WERI-Rb-1 (cell line): ENCODE measurements at places on chromosomes 6 and 20.

- DNase-seq, result no peak
Observed at GRCh38 chr6:118890997-118891790, 2.8 kb upstream of the ASF1A start.

DNA sequence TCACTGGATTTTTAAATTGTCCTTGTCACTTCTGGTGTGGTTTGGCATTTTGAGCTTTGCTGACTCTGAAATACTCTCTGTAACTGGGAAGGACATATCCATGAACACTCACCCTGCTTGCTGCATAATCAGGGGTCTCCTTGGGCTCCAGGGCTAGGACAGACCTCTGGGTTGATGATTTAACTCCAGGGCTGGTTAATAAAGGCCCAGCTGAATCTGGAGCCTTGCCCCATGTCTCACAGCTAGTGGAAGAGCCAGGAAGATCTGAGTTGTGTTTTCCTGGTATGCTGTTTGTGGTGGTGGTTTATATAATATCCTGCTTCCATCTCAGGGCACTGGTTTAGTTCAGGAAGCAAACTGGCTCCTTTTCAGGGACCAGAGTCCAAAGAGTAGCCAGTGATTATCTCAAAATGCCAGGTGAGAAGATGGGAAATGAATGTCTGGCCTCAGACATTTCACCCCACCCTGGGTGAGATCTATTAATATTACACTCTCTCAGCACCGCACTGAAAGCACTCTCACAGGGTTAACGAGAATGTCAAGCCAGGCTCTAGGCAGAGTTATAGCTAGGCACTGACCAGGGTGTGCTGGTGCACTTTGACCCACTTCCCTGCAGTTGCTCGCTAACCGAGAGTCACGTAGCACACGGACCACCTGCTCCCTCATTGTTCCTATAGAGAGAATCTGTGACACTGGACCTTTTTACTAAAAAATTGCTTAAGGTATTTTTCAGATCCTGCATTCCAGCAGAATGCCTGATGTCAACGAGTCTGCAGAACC is 90.1 kb upstream of the SLC22A16 start:
- DNase-seq, result no peak

DNA sequence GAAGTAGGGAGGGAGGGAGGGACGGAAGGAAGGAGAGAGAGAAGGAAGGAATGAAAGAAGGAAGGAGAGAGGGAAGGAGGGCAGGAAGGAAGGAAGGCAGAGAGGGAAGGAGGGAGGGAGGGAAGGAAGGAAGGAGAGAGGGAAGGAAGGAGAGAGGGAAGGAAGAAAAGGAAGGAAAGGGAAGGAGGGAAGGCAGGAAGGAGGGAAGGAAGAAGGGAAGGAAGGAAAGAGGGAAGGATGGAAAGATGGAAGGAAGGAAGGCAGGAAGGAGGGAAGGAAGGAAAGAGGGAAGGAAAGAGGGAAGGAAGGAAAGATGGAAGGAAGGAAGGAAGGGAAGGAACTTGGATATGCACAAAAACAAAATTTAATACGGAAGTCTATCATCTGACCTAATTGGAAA is 844.5 kb upstream of the DEFB115 start:
- no peak for DNase-seq

DNA sequence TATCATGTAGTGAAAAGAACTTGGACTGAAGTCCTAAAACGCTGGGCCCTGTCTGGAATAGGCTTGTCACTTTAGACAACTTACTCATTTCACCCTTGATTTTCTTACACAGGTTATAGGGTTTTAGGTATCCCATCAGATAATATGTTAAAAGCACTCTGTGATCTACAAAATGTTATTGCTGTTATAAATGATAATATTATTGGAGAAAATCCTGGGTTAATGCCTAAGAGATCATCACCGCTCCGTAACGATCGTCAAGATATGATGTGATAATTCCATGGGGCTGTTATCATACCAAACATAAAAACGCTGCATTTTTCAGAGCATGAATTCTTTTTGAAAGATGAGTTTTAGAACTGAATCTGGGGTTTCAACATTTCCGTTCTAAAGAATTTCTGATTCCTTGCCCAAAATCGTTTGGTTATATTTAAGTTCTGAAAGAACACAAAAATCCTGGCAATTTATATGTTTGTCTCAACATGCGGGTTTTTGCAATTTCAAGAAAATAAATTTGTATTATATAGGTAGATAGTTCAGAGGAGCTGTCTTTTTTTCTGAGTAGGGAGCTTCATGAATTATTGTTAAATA is 154.8 kb downstream of the FOXC1 start:
- DNase-seq, result no peak

DNA sequence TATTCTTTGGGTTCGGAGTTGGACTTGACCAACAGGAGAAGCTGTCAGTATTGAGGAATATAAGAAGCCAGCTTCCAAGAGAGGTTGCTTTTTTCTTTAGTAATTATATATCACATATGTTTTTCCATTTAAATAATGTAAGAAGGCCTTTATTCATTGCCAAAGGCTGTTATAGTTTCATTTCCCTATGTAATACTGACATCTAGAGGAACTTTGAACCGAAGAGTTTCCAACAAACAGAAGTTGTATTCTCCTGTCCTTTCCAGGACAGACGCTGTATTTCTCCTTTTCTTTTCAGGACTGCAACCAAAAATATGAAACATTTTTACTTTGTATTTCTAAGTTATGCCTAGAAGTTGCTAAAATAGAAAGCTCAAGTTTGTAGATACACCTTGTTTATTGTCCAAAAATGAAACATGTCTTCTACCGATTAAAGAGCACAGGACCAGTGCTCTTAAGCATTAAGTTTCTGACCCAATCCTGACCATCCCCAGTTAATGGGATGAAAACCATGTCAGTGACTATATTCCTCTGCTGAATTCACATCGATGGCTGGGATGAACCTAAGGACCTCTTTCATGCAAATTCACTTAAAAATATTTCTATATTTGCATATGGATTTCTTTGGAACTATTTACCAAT is 55.1 kb downstream of the MYLK4 start:
- no peak for DNase-seq

- DNase-seq, result no peak
Observed at GRCh38 chr20:52748990-52749389, 223.2 kb upstream of the TSHZ2 start.

DNA sequence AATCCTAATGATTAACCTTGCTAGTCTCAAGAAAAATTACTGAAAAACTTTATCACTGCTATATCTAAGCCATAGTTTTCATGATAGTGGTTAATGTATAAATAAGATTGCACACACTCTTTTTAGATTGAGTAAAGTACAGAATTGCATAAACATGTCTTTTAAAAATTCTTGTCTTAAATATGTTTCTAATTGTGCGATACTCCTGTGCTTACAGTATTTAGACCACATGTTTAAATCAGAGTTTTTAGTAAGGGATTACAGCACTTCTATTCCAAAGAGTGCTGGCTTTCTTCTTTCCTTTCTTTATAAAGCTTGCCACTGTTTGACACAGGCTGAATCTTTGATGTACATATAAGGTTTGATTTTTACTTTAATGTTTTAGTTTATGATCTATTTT is 36.8 kb upstream of the RGS17 start:
- DNase-seq, result no peak

GRCh38 chr20:61748376-61748775 is 317.3 kb downstream of the TAF4 start:
- DNase-seq, result no peak

- DNase-seq, result no peak
Observed at GRCh38 chr6:89243331-89243629, 26.1 kb upstream of the GABRR1 start.

DNA sequence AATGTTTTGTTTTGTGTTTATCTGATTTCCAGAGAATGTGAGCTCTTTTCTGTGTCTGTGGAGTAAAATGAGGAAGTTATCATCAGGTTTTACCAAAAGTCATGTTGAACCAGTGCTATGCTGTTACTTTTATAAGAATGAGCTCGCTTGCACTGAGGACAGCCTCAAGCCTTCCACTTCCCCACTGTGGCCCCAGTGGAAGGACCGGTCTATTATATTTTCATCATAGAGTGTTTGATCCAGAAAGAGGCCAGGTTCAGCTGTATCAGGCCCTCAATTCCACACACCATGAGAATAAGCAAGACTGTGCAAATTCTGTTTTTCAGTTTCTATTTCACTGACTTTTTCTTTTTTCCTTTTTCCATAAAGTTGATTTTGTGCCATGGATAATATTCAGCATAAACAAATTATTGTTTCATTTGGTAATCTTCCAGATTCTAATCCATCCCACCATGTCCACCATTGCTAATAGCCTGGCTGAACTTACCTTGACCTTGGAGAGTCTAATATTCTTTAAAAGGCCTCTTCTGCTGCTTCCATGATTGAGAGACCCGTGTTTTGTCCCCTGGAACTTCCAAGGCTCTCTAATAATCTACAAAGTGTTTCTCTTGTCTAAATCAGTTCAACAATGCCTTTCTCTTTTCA is 286.2 kb downstream of the THBS2 start:
- no peak for DNase-seq

GRCh38 chr6:137859025-137859424 is 8.0 kb upstream of the TNFAIP3 start:
- no peak for DNase-seq

DNA sequence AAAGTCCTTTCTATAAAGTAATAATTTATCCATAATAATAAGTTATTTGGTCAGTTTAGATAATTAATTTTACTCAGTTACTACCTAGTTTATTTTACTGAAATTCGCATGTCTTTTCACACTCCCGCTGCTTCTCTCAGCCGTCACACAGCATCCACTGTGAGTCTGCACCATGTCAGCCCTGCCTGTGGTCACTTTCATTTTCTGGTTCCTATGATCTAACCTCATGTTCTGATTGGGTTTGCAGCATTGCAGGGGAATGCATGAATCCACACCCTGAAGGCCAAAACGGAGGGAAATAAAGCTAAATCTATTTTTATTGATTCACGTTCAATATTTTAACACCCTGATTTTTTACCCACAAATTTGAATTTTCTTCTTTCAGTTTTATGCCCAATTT is 47.4 kb downstream of the PDE10A start:
- no peak for DNase-seq

DNA sequence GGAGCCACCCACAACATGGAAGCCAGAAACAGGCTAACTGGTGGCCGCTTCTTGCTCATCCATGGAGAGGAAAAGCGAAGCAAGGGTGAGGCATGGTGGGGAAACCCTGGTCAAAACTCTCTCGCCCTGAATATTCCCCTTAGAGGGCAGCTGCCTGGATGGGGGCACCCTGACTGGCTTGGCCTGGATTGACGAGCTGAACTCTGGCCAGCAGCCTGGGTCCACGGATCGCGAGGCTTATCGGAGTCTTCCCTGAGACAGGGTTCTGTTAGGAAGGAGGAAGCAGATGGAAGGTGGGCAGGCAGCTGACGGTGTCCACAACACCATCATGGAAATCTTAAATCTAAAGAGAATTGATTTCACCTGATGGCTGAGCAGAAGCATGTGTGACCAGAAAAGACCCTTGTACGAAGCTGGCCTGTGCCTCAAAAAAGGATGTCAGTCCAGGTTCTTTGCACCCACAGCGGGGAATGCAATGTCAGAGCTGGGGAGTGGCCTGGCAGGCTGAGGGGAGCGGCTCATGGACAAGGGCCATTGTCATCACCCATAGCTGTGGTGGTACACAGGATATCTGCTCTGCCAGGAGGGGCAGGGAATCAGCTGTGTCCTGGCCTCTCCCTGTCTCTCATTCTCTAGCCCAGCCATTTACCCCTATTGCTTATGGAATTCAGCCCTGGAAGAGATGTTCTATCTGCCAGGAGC is 109.4 kb upstream of the SNX9 start:
- no peak for DNase-seq

DNA sequence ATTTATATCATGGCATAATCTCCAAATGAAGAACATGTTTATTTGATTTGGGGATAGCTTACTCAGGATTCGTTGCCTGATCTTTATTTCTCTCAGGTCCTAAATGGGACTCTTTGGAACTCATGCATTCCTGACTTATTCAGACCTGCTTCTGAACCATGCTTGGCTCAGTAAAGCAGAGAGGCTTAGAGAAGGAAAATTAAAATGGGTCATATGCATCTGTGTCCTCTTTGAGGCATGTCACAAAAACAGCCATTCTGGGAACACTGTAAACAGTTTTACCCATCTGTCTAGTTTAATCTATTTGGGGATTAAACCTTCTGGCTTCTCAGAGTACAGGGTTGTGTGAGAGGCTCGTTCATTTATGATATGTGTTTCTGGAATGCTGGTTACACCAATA is 1017.3 kb downstream of the KIF16B start:
- DNase-seq, result peak; percentile 8

DNA sequence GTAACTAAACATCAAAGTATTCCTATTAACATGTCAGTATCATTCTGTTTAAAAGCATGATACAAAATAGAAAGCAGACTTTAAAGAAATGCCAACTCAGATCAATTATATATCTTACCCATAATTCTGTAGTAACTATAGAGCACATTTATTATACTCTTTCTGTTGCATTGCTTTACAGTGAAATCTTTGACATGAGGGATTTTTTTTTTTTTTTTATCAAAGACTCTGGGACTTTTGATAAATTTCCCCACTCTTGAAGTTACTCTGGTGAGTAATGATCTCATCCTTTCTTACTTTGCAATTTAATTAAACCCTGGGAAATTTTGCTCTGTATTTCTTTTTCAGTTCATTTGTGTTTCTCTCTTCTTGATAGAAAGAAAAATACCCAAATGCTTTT is 17.4 kb downstream of the ADGRF4 start:
- DNase-seq, result no peak

DNA sequence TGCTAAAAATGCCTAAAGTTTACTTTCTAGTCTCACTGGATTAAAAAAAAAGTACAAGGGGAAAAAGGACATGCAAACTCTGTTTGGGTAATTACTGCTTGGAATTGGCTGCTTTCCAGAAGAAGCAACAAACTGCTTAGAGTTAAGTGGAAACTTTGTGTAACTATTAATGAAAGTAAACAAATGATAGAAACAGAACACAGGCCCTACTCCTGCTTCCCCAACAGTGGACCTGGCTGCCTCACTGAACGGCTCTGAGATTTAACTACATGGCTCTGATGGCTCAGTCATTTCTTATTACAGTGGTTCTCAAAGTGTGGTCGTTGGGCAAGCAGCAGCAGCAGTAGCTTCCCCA is 108.5 kb downstream of the MAN1A1 start:
- DNase-seq, result no peak

GRCh38 chr20:33843854-33844253 is 32.7 kb downstream of the CHMP4B start:
- DNase-seq, result no peak

DNA sequence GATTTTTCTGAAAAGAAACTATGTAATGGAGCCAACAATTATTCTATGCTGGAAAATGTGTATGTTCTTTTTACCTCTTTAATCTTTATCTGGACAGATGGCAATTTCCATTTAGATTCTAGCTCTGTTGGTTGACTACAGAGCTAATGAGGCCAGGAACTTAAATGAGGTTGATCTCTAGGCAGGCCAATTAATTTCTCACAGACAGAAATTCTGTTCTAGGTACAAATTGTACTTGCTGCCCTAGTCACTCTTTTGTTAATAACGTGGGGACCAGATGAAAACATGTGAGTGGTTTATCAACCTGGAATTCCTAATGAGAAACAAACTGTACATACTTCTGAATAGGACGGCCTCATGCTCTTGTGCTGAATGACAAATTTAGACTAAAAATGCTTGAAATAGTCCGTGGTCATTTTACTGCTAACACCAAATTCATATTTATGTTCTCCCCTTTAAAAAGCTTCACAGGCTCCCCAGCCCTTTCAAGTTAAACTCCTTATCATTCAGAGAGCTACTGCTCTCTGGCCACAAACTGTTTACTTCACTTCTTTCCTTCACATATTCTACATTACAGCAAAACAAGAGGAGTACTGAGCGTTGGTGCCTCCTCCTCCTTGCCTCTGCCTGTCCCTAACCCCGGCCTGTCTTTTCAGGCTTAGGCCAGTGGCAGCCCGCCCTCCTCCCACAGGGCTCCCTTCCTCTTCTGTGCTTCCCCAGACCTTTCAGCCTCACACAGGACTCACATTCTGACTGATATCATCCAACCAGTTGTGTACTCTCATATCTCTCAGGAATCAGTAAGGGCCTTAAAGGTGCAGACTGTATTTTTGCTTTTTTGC is 41.4 kb downstream of the DTNBP1 start:
- peak; percentile 84 for DNase-seq
